ENCODE measurements at places on chromosomes 6 and 20.
A peak's percentile ranks its signal among the peaks of the same experiment; 100 is the strongest.

DNA sequence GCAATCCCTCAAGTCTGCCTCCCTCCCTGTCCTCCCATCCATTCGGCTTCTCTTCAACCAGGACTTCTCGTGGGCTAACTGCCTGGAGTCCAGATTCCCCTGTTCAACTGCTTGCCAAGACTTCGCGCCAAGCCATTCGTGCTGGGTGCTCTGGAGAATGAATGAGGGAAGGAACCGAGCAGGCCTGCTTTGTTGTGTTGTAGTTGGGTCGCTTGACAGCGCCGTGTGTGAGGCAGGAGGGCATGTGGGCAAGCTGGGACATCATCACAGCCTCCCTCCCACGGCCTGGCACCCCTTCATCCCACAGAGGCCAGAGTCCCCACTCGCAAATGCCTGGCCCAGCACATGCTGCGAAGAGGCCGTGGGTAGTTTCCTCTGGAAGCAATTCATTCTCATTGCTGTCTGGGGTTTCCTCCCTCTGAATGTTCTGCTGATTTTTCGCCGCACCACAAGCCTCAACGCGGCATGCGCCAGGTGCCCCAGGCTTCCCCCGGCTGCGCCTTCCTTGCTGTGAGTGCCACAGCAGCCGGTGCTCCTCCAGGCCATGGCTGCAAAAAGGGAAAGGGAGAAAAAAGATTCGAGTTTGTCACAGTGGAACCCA lies 336.0 kb downstream of the QKI start:
- no peak for DNase-seq

GRCh38 chr6:109874086-109874485 lies 104.0 kb upstream of the GPR6 start:
- DNase-seq = peak; percentile 21

GRCh38 chr6:126180585-126180984 lies 159.3 kb upstream of the CENPW start:
- DNase-seq = no peak

DNA sequence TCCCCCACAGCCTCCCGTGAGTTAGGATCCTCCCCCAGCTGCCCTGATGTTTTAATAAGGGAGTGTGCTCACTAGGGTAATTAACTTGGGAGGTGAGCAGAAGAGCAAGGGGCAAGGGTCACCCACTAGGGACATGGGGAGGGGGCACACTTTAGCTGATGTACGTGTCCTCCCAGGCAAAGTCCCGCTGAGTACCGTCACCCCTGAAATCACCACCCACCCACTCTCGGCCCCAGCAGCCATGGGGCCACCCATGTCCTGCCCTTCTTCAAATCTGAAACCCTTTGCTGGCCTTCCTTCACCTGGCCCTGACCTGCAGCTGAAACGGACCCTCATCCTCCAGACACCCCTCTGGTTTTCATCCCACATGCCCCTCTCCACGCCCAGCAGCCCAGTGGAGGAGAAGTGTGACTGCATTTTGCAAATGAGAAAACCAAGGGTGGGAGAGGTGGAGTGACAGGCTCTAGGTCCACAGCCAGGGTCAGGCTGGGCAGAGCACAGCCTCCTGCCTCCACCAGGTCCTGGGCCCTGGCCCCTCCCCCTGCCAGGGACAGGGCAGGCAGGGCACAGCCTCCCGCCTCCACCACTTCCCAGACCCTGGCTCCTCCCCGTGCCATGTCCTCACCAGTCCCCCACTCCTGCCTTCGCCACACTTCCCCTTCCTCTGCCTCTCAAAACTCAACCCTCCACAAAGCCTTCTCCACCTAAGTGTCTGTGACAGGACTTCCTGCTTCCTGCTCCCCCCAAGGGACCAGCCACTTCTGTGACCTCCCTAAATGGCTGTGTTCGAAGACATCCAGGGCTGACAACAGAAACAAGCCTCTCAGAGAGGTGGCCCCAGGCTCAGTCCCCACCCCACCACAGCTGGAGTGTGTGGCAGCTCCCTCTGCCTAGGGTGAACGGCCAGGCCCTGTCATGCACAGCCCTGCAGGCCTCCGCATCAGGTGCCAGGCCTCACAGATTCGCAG lies 15.1 kb downstream of the ACSS1 start:
- no peak for DNase-seq

GRCh38 chr6:15102241-15102640 lies 143.6 kb upstream of the JARID2 start:
- DNase-seq = no peak

- DNase-seq = no peak
Measured at GRCh38 chr6:30954631-30955366, 14.0 kb downstream of the MUCL3 start.

- no peak for DNase-seq
Measured at GRCh38 chr6:66725670-66726069, 1018.6 kb upstream of the EYS start.

DNA sequence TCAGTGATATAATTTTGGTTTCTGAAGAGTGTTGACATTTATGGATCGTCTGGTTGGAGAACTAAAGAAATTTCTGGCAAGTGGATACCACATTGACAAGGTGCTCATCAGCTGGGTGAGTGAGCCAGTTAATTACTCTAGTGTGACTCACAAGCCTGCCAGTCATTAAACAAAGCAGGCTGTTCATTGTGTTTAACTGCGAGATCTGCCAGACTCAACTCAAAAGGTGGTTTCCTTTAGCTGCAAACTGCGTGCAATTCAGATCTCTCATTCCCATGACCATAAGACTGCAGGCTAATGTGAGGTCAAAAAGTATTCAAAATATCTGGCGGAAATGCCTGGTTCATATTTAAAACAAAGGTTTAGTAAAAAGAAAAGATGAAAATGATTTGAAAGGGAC lies 32.5 kb upstream of the IYD start:
- no peak for DNase-seq

DNA sequence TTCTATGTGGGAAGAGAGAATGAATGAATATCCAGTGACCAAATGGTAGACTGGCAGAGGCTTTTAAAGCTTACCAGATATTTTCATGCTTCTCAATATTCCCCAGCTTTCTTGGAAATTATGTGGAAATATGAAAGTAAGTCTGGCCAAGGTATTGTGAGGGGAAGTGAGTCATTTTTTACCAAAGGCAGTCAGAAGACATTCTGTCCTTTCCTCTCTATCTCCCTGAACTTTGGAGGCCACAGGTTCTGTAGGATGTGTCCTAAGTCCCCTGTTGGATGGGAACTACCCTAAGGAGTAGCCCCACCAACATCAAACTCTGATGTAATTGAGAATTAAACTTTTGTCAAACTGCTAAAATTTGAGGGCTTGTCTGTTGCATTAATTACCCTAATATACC lies 593.8 kb upstream of the NRSN1 start:
- no peak for DNase-seq

DNA sequence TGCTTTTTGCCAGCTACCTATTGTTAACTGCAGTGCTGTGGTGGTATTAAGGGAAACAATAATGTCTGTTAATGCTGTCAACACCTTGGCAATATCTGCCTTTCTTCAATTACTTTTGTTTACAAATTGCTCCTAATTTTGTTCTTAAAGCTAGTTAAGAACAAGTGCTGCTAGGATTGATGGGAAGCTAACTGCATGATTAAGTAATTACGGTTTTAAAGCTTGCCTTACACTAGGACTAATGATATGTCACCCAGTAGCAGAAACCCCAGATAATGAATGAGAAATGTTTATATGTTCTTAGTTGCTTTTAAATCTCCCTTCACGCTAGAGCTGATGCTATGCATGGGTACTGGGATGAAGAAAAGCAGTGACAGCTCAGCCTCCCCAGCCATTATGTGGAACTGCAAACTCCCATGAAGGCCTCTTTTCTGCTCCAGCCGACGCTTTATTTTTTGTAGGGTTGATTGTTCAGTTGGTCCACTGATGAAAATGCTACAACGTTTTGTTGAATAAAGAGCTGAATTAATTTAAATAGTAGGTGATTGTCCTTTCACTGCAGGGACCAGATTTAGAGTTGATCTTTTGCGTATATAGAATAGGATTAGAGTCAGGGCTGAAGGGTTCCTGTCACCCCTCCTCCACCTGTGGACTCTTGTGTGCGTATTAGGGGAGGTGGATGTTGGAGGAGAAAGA lies 610.5 kb downstream of the TFAP2B start:
- DNase-seq = no peak

DNA sequence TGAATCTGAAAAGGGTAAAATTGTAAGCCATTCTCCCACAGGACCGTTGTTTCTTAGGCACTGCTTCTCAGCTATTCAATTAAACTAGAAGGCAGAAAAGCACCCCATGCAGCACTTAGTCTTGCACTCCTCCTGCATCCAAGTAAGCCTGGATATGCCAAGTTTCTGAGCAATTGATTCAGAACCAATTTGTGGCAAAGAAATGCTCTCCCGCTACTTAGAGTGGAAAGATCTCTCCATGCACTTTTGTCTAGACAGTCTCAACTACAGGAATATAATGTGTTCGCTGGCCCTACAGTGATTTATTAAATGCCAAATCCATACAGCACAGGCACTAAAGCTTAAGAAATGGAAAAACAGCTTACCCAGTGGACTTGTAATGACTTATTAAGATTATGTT lies 338.5 kb downstream of the HACE1 start:
- DNase-seq = no peak

DNA sequence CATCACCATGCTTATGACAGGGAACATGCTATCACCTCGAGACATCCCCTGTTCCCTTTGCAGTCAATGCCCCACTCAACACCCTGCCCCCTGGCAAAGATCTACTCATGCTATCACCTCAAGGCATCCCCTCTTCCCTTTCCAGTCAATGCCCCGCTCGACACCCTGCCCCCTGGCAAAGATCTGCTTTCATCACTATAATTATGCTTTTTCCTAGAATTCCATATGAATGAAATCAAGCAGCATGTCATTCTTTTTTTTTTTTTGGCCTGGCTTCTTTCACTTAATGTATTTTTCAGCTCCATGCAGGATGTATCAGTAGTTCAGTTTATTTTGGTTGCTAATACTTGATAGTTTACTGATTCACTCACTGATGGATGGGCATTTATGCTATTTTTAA lies 554.9 kb downstream of the CDH26 start:
- DNase-seq = no peak

GRCh38 chr6:37176268-37177076 lies 6.5 kb downstream of the PIM1 start:
- DNase-seq = no peak
